ENCODE measurements at places on chromosomes 12 and 14.

DNA sequence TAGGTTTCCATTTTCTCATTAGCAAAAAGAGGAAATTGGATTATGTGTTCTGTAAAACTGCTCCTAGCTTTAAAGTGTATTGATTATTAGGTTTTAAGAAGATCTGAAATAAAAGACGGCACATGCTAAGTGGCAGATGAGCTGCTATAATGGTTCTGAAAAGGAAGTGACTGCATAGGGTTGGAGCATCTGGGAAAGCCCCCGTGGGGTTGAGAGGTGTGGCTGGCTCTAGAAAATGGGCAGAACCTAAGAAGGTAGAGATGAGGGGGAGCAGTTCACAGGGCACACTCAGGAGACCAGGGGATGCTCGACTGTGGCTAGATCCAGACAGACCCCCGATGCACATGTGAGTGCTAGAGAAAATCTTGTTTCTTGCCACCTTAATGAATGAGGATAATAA lies 1.9 kb downstream of the IFNG-AS1 start:
- peak; percentile 3 for DNase-seq

DNA sequence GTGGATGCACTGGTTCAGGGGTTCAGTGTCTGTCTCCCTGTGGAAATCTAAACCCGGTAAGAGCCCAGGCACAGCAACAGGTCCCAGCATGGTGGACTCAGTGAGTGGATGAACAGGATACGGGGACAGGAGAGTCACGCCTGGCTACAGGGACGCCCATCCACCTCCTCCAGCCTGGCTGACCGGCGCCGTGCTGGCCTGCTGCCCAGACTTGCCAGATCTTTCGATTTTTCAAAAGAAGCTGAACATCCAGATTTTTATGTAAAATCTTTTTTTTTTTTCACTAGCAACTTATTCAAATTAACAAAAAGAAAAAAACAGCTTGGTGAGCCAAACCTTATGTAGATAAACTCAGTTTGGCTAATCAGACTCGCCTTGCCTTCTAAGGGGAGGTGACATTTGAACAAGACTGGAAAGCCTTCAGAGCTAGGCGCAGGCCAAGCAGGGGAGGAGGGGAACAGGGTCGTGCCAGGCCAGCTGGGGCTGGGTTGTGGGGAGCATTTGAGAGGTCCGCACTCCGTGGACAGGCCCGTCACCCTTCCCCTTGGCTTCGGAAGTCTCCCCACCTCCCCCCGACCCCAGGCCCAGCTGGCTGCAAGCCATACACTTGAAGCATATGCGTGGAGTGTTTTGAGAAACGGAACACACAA lies 87.8 kb upstream of the NCOR2 start:
- no peak for DNase-seq

DNA sequence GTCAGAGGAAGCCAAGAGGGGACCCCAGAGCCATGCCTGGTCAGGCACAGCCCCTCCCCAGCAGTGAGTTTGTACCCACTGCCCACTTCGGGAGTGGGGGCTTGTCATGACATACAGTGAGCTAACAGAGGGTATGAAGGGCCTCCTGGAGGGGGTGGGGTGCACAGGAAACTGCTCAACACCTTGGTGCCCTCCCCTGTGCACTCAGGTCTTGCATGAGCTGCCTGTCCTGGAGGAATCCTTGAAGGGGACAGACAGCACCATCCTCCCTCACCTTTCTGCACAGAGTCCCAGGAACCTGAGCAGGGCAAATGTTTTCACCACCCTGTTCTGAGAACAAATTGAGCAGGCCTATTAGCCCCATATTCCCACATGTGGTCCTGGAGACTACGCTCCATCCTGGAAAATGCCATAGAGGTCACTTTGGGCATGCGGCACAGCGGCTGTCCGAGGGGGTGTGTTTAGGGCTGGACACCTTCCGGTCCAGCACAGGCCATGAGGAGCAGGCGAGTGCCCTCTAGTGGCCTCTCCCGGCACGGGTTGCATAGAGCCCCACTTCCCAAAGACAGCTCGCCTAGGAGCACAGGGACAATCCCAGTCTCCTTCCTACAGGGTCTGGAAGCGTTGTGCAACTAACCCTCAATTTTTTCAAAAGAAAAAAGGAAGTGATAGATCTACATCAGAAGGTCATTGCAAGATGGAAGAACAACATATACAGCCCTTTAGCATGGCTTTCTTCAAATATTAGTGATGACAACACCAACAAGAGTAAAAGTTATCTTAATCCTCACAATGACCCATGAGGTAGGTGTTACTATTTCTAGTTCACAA lies 31.9 kb upstream of the ZFP36L1 start:
- no peak for DNase-seq

GRCh38 chr14:65038966-65039365 lies 52.3 kb downstream of the FNTB start:
- no peak for DNase-seq

DNA sequence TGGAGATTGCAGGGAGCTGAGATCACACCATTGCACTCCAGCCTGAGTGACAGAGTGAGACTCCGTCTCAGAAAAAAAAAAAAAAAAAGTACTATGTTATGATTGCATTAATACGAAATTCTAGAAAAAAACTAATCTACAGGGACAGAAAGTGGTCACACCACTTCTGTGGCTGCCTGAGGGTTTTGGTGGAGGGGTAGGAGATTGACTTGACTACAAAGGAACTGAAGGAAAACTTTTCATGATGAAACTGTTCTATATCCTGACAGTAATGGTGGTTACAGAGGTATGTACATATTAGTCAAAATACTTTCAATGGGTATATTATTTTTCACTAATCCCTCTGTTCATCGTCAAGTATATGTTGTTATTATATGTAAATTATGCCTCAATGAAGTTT lies 42.1 kb downstream of the FOXN3 start:
- no peak for DNase-seq

- DNase-seq = no peak
These were observed 11.7 kb upstream of the MYL2 start for GRCh38 chr12:110932046-110932445.

DNA sequence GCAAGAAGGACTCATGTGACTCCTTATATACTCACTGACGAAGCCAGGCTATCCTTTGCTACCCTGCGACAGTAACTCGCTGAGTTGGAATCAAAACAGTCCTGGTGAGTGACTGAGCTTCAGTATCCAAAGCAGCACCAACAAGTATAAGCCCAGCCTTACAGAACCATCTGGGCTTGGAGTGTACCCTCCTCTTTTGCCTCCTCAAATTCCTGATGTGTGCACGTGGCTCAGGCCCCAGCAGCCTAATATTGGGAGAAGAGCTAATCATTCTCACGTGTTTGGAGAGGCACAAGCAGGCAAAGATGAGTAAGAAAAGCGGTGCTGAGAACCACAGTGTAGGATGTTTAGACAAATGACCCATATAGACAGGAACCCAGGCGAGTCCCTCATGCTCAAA lies 34.4 kb downstream of the PPTC7 start:
- DNase-seq = no peak

DNA sequence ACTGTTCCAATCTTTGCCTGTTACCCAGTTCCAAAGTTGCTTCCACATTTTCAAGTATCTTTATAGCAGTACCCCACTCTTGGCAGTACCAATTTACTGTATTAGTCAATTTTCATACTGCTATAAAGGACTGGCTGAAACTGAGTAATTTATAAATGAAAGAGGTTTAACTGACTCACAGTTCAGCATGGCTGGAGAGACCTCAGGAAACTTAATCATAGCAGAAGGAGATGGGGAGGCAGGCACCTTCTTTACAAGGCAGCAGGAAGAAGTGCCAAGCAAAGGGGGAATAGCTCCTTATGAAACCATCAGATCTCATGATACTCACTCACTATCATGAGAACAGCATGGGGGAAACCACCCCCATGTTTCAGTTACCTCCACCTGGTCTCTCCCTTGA lies 215.0 kb downstream of the SNAPC1 start:
- no peak for DNase-seq

DNA sequence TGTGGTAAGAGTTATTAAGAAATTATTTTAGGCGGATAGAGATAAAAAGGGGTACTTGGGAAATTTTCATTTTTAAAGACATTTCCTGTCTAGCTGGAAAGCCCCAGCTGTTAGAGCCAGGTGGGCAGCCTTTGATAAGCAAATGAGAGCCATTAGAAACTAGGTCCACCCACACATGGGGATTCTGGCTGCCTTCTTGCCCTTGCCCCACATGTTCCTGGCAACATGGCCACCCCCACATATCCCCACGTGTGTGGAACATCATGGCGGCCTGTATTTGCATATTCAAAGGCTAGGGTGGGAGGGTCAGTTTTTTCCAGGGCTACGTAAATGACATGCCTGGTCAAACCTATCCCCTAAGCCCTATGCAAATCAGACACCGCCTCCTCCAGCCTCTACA lies 1382.1 kb downstream of the AACS start:
- no peak for DNase-seq
